ENCODE measurements at places on chromosomes 12 and 14.

GRCh38 chr12:24595652-24596235 lies 353.2 kb downstream of the BCAT1 start:
- no peak for DNase-seq

GRCh38 chr14:70080076-70080475 lies 108.7 kb downstream of the SLC8A3 start:
- no peak for DNase-seq

GRCh38 chr14:105325716-105326567 lies 11.4 kb downstream of the PACS2 start:
- no peak for DNase-seq

- DNase-seq: no peak
Observed at GRCh38 chr12:55906056-55906455, 21.6 kb downstream of the PYM1 start.

DNA sequence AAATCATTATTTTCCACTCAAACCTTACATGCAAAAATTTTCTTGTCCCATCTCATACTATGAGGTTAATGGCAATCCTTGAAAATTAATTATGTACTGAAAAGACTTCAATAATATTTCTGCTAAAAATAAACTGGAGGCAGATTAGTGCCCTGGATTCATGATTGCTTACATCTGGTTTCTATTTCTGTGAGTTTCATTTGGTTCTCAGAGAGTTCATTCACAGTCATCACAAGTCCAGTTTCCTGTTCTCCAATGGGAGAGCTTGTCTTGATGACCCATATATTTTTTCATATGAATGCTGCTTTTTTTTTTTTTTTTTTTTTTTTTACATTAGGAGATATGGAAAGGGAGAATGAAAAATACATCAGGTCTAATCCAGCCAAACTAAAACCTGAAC lies 6.6 kb upstream of the PTHLH start:
- no peak for DNase-seq

DNA sequence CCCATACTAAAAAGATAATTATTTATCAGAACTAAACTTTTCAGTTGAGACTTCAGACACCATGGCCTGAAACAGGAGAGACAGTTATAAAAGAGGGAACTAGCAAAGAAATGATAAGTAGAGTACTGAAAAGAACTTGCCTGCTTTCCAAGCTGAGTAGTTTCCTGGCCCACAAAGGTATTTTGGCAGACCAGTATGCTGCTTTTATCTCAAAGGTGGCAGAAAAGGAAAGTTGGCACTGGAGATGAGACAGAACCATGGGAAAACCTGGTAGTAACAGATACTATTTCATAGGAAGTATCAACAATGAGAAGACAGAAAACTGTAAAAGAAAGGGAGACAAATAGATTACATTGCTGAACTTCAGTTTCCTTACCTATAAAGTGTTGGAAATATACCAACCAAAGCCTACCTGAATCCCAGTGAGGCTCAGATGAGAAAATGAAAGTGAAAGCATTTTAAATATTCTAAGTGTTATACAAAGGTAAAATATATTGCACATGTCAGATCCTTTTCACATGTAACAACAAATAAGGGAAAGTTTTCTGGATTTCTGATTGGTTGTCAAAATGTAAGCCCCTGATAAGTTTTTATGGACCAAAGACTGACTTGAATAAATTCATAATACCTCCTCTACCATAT lies 155.3 kb upstream of the FSCB start:
- no peak for DNase-seq

GRCh38 chr12:52078276-52078675 lies 1.2 kb upstream of the SMIM41 start:
- DNase-seq: no peak

DNA sequence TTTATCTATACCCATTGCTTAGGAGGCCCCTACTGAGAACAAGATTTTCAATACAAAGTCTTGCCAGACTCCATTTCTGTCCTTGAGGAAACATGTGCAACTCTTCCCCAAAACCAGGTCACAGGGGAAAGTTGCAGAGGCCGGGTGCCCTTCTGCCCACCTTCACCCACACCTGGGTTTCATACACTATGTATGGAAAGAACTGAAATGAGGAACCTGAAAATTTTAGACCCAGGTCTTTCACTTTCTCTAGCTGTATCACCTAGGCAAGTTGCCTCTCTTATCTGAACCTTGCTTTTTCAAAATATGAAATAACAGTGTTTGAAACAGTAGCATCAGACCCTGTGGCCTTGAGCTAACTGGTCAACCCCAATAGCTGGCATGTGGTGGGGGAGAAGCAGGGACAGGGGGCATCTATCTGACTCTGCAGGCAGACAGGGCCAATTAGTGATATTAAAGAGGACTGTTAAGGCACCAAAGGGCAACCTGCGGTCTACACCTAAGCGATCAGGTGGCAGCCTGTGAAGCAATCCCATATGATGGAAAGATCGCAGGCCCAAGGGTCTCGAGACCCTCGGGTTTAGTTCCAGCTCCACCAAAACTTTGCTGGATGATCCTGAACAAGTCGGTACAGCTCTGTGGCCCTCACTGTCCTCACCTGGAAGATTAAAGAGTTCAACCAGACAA lies 346.5 kb downstream of the BCL11B start:
- no peak for DNase-seq

- DNase-seq: no peak
Observed at GRCh38 chr12:63362166-63362565, 211.2 kb upstream of the AVPR1A start.

GRCh38 chr14:31090883-31091764 lies 64.9 kb upstream of the STRN3 start:
- DNase-seq: no peak

- DNase-seq: no peak
Observed at GRCh38 chr14:50801706-50802105, 29.3 kb downstream of the NIN start.

GRCh38 chr12:104935886-104936285 lies 22.2 kb downstream of the SLC41A2 start:
- DNase-seq: no peak

DNA sequence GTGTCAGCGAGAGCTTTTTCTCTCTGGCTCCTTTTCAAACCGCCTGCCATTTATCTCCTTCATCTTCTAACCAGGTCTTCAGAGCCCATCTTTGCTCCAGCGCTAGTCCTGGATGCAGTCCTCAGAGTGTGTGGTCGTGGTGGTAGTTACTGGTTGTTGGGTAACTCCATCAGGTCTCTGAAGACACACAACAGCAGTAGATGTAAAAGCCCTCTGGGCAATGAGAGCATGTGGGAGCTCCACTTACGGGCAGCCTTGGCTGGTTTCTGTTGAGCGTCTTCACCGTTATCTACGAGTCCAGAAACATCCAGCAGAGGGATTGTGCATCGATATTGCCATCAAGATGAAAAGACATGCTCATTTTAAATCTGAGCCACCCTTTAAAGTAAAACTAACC lies 61.2 kb downstream of the FBXL14 start:
- no peak for DNase-seq

- DNase-seq: no peak
Observed at GRCh38 chr14:105046891-105047282, 18.3 kb downstream of the GPR132 start.

GRCh38 chr12:60494244-60494643 lies 898.4 kb downstream of the SLC16A7 start:
- DNase-seq: peak; percentile 45

All from spinal cord (tissue), 10 donors.